ENCODE measurements at places on chromosomes 1 and 21.

GRCh38 chr1:167136191-167136614 is 42.3 kb downstream of the STYXL2 start:
- DNase-seq: peak; percentile 52

DNA sequence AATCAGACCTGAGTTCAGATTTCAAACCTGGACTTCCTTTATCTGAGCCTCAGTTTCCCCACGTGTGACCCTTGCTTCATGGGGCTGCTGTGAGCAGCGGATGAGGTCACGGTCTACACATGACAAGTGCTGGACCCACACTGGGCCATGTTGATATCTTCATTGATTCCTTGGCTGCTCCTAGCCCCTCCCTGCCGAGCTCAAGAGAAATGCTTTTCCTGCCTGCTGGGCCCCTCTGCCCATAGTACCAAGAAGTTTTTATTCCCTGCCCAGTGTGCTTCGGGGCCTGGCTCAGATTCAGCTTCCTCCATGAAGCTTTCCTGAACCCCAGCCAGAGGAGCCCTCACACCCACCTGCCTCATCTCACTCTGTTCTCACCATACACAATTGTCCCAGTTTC is 181.6 kb downstream of the PTPRU start:
- DNase-seq: no peak

DNA sequence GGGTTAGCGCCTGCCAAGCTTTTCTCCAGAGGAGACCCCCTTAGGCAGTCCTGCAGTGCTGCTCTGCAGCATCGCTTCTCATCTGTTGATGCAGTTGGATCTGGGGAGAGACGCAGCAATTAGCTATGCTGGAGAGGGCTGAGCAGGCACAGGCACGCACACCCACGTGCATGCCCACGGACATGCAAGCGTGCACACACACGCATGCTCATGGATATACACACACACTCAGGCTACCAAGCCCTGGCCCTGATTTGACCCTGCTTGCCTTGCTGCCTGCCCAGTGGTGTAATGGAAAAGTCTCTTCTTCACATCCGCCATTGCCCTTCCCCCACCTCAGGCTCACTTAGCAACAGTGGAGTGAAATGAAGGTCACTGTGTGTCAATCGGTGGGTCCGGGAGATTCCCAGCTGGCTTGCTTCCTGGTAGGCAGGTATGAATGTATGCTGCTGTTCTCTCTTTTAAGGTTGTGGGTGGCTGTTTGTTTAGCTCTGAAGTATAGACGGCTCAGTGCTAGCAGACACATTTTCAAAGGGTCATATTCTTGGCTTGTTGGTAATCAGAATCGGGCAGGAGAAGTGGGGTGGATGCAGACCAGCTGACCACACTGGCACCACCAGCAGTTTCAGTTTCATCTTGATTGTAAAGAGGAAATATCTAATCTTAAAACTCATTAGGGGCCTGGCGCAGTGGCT is 9.5 kb downstream of the ATP1B1 start:
- DNase-seq: no peak

GRCh38 chr1:199855580-199855979 is 171.9 kb upstream of the NR5A2 start:
- DNase-seq: no peak

DNA sequence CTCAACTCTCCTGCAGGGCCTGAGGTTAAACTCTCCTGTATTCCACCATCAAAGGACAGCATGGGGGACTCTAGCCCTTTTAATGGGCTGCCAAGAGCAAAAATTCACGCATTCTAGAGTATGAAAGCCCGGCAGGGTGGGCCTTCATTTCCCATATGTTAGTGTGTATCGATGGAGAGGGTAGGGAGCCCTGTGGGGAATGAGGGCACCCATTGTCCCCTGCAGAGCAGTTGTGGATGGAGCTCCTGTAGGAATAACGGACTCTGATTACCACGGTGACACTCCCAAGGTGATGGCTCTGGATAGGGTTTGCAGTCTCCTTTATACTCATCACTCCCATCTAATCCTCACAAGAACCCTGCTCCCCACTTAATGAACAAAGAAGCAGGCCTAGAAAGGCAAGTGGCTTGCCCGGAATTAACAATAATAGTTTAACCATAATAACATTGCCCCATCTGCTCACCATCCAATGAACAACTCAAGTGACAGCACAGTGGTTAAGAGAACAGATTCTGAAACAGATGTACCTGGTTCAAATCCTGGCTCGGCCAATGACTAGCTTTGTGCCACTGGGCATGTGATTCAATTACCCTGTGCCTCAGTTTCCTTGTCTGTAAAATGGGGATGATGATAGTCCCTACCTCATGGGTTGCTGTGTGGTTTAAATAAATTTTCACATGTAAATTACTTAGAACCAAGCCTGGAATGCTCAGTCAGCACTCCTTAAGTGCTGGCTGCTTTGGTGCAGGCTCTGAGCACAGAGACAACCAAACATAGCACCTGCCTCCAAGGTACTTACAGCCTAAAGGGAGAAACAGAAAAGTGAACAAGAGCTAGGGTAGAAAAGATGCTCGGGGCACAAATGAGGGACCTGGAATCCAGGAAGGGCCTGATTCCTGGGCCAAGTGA is 29.0 kb downstream of the HIVEP3 start:
- DNase-seq: no peak

DNA sequence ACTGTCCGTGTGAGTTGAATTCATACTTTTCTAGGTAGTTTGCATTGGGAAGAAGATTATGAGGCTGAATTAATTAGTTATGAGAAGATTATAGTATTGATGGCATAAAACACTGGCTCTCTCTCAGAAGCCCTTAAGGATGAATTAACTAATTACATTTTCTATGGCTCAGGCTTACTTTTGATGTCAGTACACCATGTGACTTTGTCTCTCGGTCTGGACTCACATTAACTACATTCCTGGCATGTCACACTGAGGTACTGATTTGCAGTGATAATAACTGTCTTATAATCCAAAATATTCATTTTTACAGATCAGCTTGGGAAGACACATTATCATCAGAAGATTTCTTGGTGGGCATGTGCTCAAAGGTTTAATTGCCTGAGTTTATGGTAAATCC is 362.2 kb downstream of the ZP4 start:
- no peak for DNase-seq

DNA sequence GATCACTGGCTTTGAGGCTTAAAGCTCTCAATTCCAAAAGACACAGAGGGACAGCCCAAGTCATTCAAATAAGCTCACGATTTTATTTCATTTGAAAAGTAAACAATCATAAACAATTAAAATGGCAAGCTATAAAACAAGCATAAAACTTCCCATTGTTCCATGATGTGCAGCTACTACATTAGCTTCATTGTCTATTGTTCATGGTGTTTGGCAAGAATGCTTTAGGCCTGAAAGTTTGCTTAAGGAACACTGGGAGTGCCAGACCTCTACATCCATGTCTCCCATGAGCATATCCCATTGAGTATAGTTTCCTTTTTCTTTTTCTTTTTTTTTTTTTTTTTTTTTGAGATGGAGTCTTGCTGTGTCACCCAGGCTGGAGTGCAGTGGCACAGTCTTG is 286.1 kb upstream of the ESRRG start:
- DNase-seq: no peak

- no peak for DNase-seq
These were observed 9.0 kb upstream of the ABCG1 start for GRCh38 chr21:42209801-42210479.

DNA sequence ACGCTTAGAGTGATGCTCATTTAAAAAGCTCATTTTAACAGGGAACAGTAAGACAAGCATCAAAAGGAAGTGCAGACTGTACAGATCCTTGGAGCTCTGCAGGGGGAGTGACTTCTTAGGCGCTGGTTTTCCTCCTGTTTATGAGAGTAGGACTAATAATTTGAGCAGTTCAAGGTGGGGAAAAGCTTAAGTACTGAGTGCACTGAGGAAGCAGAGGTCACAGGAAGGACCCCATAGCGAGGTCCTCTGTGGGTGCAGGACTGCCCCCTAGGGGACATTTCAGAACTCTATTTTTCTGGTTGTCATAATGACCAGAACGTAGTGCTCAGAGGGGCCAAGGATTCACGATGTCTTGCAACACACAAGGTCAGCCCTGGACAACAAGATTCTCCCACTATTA is 112.1 kb downstream of the HLCS start:
- peak; percentile 28 for DNase-seq

- no peak for DNase-seq
These were observed 51.7 kb downstream of the SWT1 start for GRCh38 chr1:185208626-185209180.

- DNase-seq: no peak
These were observed 74.8 kb upstream of the HAO2 start for GRCh38 chr1:119293797-119294196.

- no peak for DNase-seq
These were observed 9.6 kb downstream of the DENND2C start for GRCh38 chr1:114660238-114660637.

- peak; percentile 94 for DNase-seq
These were observed at the start of gene PEA15 for GRCh38 chr1:160205242-160206035. Gene PEA15 (plus strand): TSS chr1:160205384. CDS start chr1:160211545, 6,161 bp downstream.

DNA sequence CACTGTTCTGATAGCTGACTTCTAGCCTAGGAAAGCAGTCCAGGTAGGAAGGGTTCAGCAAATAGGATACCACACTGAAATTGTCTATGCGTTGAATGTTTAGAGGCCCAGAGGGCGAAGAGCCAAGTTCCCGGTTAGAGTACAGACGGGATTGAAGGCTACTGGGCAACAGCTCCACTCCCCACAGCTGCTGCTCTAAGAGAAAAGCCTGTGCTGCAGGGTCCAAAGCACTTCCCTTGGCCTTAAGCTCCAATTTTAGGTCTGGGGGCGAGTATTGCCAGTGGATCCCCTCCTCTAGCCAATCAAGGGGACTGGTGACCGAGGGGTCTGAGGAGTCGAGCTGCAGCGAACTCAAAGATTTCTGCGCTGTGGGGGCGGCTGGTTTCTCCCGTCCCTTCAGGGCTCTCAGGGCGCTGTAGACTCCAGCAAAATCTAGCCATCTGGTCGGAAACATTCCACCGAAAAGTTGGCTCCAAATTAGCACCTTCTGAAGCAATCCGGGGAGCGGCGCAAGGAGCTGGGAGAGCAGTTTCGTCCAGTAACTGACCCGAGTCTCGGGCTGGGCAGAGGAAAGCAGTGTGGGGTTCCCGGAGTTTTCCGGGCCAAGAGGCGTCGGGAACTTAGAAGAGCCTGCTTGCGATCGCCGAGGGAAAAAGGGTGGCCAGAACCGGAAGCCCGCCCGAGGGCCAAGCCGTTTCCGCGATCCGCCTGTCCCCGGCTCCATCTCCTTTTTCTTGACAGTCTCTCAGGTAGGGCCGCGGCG is 748 bp downstream of the PPP1R15B start:
- peak; percentile 43 for DNase-seq

- DNase-seq: no peak
These were observed 365.5 kb upstream of the RUNX1 start for GRCh38 chr21:35414507-35415139.

- DNase-seq: peak; percentile 85
These were observed 1.1 kb downstream of the IGFN1 start for GRCh38 chr1:201191653-201192260.

- peak; percentile 95 for DNase-seq
These were observed 15.5 kb downstream of the PI4KB start for GRCh38 chr1:151311589-151312331.

- no peak for DNase-seq
These were observed at the start of gene KRTAP10-10 for GRCh38 chr21:44637018-44637850. Gene KRTAP10-10 (plus strand): TSS chr21:44637356. CDS start chr21:44637418, 62 bp downstream.

Data from AG20443 (cell line).